Activated CD4-positive, alpha-beta T cell treated with anti-CD3 and anti-CD28 coated beads, Interleukin-2, Interleukin-6, amounts not matched to agents 100 ng/mL and 50 ng/mL, durations not matched to agents 16 hours and 8 hours (primary cell): ENCODE measurements at places on chromosomes 7 and 10.
A peak's percentile ranks its signal among the peaks of the same experiment; 100 is the strongest.

- DNase-seq = no peak
Measured at GRCh38 chr7:45404622-45405021, 169.5 kb upstream of the ADCY1 start.

DNA sequence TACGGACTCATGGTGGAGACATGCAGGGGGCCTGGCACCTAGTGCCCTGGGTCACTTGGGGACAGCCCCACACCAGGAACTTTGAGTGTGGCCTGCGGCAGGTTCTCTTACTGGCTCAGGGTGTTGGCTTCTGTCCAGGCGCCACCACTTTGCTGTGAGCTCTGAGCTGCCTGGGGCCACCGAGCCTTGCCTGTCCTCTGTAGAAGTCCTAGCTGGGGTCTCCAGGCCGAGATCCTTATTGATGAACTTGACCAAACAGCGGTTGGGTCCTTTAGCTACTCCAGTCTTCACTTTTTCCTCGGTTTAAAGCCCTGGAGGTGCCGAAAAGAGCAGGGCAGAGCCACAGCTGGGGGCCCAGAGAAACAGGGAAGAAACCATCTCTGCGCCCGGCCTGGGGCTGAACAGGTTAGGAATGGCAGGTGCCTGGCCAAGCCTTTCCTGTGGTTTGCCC lies 41.3 kb downstream of the ZNF467 start:
- DNase-seq = no peak

- DNase-seq = no peak
Measured at GRCh38 chr7:124369310-124369709, 336.4 kb upstream of the TMEM229A start.

DNA sequence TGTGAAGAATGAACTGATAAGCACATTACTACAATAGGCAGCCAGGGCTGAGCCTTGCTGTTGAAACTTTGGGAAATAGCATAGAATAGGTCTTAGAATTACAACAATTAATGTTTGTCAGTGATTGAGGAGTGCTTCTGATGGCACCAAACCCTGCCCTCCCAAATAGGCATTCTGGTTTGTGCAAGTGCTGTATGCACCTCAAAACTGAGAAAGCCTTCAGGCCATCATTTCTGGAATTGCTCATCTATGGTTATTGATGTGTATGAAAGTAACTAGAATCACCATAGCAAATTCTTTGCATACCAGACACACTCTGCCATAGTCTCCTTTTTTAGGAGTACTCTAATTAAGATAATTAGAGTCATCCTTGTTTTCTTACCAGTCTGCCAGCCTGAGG lies 585.0 kb upstream of the MBL2 start:
- no peak for DNase-seq

GRCh38 chr10:24912215-24912614 lies 40.2 kb downstream of the PRTFDC1 start:
- no peak for DNase-seq

DNA sequence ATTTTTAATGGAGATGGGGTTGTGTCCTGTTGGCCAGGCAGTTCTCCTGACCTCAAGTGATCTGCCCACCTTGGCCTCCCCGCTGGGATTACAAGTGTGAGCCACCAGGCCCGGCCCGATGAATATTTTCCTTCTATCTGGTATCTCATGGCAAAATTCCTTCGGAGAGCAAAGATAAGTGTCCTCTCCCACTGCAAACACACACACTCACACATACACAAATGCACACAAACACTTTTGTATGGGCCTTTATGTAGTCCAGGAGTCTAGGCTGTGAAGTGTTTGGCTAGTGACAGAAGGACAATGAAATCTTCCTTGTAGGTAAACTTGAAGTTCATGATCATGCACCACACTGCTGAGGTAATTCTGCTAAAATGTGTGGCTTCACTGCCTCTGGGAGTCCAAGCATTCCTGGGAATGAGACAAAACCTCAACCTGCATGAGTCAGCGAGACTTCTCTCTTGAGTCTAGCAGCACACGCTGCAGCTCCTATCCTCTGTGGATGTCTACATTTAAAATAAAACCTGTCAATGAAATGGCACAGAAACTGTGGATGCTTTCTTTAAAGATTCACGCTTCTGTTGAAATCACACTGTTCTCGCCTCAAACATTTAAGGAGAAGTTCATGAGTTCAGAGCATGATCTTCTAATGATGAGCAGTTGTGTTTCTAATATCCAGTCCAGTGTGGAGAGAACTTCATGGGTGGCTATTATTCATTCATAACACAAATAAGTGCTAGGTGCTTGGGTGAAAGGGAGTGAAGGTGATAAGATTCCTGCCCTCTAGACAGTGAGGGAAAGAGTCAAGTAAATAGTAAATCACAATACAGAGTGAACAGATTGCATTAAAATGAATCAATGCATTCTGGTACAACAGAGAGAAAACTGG lies 96.5 kb downstream of the NRP1 start:
- no peak for DNase-seq

DNA sequence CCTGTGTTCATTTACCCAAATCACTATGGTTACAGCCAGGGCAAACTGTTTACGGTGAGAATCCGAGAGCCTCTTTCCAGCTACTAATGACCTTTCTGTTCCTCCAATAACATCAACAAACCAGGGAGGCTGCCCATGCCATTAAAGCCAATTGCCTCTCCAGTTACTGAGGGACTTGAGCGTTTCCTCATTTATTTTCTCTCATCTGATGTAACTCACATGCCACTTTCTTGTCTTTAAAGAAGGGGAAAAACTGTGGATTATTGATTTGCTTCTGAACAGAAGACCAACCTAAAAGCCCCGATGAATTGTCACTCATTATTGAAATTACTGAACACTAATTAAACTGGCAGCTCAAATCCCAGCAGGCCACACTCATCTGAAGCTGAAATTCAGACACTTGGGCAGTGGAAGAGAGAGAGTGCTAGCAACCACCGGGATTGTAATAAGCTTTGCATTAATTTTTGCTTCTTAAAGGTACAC lies 595.8 kb upstream of the MKI67 start:
- no peak for DNase-seq

DNA sequence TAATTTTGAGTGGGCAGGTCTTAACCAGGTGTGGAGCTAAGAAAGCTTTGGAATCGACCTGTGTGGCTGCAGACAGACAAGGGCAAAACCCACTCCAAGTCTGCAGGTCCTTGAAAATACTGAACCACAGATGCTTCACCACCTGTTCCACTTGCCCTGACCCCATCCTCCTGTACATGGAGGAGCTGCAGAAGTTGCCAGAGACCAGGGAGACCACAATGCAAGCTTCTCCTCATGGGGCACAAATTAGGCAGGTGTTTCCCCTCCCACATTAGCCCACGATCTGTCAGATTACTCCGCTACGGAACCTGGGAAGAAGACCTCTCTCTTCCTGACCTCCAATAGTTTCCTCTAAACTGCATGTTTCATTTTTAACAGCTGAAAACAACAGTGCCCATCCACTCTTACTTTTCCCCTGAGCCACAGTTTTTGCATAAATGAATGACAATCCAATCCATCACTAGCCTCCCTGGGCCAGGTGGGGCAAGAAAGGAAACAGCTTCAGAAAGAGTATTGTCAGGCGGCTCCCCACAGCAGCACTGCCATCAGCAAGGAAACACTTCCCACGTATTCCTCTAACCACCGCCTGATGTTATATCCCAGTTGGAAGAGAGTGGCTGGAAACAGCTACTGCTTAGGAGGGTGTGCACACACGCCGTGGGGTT lies 141.6 kb downstream of the PRKAG2 start:
- no peak for DNase-seq

GRCh38 chr7:137873524-137873923 lies 26.8 kb upstream of the DGKI start:
- DNase-seq = peak; percentile 71

GRCh38 chr10:11511321-11511720 lies 100.1 kb downstream of the USP6NL start:
- DNase-seq = no peak

DNA sequence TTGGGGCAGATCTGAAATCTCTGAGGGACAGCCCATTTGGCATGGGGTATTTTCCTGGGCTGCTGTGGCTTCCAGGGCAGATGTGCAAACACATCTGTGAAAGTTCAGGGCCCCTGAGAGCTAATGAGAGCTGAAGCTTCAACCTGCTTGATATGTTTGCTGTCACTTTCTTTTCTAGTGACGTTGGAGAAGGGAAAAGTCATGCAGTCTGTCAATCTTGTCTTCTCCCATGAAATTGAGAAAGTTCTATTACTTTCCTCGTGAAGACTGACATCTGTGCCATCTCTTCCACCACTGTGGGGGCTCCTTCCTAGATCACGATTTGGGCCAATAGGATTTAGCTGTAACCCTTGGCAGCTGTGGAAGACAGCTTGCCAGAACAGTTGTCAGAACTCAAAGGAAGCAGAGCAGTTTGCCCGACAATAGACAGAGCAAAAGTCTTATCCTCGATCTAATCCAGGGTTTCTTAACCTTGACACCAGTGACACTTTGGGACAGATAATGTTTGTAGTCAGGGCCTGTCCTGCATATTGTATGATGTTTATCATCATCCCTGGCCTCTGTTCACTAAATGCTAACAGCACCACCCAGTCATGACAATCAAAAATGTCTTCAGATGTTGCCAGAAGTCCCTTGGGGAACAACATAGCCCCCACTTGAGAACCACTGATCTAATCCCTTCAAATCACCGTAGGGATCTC lies 586.5 kb downstream of the LRMDA start:
- DNase-seq = no peak

GRCh38 chr10:88386204-88386788 lies 196.8 kb downstream of the RNLS start:
- no peak for DNase-seq

DNA sequence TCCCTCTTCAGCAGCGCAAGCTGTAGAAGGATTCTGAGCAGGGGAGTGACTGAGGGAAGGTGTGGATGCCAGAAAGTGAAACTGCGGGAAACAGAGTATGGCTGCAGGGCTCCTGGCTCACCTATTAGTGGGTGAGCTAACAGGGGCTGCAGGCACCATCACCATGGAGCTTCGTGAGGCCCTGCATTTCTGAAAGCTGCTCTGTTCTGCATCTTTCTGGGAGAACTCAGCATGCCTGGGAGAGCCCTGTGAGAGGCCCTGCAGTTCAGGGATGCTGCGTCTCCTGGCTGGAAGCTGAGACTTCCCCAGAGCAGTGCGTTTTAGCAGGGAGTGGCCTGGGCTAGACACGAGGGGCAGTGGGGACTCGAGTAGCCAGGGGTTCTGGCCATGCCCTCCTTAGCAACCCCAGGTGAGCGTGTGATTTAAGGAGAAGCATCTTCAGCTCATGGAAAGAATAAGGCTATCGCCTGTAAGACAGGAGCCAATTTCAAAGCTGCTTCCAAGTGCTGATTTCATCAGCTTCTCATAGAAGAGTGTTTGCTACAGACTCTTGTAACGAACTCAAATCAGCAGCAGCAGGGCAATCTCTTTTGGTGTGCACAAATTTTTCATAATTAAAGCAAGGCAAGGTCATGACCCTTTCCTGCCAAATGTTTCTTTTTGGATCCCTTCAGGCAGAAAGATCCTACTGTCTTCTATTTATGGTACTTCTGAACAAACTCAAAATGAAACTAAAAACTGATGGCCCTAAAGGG lies 293.6 kb upstream of the ZNF32 start:
- no peak for DNase-seq

DNA sequence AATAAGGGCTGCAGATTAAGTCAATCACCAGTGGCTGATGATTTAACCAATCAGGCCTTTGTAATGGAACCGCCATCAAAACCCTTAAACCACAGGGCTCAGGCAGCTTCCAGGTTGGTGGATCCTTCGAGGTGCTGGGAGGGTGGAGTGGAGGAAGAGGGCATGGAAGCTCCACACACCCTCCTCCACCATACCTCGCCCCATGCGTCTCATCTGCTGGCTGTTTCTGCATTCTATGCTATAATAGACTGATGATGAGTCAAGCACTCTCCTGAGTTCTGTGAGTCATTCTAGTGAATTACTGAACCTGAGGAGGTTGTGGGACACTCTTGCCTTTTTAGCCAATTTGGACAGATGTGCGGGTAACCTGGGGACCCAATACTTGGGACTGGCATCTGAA lies 43.9 kb downstream of the CHST15 start:
- DNase-seq = no peak

- no peak for DNase-seq
Measured at GRCh38 chr7:47453093-47454061, 128.5 kb downstream of the TNS3 start.

GRCh38 chr7:130632111-130632510 lies 36.4 kb downstream of the COPG2 start:
- no peak for DNase-seq

DNA sequence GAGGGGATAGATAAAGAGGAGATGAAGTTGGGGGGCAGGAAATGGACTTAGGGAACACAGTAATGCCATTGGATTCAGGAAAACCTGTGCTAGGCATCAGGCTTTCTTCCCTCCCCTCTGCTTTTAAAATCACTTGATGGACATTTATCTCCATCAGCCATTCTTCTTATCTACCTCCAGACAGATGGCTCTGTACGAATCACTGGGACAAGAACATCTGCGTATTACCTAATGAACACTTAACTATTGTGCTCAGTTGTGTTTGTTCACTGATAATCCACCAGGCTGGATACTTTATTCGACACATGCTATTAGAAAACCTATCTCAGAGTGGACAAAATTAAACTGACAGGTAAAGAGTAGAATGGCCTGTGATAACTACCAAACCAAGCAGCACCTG lies 40.0 kb downstream of the TNKS2 start:
- no peak for DNase-seq

DNA sequence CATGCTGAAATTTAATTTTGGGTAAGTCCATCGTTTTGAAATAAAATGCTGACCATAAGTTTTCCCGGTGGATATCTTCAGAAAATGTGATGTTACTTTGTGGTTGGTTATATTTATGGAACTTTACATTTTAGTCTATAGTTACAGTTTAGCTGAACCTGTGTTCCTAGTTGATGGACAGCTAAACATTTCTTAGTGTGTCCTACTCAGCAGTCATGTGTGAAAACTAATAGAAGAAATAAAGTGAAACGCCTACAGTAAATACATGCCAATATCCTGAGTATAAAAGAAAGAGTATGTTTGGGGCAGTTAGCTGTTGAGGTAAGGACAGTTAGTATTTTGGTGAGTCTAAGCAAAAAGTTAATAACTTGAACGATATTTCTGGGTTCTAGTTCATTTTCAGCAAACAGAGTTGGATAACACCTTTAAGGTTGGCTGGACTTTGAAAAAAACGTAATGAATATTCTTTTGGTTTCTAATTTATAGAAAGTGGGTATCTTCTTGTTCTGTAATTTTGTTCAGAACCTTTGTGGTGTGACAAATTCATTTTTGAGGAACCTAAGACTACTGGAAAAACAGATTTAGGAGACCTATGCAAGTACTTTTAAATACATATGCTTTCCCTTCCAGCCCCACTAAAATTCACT lies 28.7 kb downstream of the LCOR start:
- DNase-seq = no peak

DNA sequence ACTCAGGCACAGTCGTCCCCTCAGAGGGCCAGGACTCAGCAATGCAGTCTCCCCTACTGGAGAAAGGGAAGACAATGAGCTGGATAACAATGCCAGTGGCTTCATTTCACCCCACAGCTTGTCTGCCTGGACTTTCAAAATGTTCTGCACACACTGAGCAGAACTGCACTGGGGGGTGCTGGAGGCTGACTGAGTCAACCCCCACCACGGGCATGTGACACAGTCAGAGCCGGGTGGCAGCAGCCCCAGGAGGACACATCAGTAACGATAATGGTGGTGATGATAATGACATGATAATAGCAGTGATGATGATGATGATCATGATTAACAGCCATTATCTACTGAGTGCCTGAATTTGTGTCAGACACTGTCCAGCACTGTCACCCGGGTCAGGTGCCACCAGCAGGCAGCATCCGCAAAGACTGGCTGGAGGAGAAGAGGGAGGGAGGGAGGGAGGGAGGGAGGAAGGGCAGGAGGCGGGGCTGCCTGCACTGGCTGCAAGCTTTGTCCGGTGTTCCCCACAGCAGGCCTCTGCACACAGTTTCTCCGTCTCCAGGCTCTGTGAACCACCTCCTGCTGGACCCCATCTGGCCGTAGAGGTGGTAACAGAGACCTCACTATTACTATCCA lies 67.4 kb downstream of the PLXNA4 start:
- DNase-seq = no peak
